ENCODE measurements at places on chromosomes 12 and 14.

DNA sequence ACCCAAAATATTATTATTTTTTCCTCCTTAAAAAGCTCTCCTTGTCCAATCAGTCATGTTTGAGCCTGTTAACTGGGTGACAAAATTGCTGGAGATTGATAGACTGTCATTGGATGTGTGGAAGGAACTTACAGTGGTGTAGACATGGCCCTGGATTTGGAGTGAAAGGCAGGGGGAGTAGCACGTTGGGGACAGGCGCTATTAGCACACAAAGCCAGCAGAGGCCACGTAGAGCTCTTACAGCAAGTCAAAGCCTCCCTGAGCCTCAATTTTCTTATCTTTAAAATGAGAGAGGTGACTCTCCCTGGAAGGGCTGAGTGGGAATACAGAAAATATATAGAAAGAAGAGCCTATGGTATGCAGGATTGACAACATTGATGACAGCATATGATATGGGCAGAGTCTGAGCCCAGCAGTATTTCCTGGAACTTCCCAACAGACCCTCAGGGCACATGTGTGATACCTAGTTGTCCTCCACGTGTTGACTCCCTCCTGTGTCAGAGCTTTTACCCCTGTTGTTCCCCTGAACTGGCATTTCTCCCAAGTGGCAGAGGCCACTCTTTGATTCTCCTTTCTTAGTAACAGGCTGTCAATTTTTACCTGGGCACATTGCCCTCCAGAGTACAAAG, 504.9 kb downstream of the VRK1 start:
- DNase-seq, result no peak

- DNase-seq, result no peak
Measured at GRCh38 chr12:96108321-96108720, 72.9 kb upstream of the LTA4H start.

- no peak for DNase-seq
Measured at GRCh38 chr12:612293-612692, 51.0 kb downstream of the NINJ2 start.

- no peak for DNase-seq
Measured at GRCh38 chr14:74592476-74593201, 19.4 kb downstream of the LTBP2 start.

GRCh38 chr12:8088574-8088973, 6.5 kb downstream of the NECAP1 start:
- DNase-seq, result no peak
